Placental epithelial cell (primary cell): ENCODE measurements at places on chromosomes 16 and 17. TPM values are rescaled to one million over a fixed set of nuclear protein-coding genes. Genes with fewer than 3 reads are reported as not detected.

HASPIN gene
- 3.1 and 3.4 TPM in 2 replicates for total RNA-seq

KIF1C gene
- 40.8 and 63.3 TPM in 2 replicates for total RNA-seq

CCDC40 gene
- total RNA-seq: 4.6 and 5.5 TPM in 2 replicates

TBC1D3C gene
- not detected in 2 replicates for total RNA-seq

SLC12A3 gene
- 0.22 and 1.6 TPM in 2 replicates for total RNA-seq

MEOX1 gene
- 0.65 TPM in 1 of 2 replicates, not detected in the other for total RNA-seq
